HT-29 (cell line): ENCODE measurements at places on chromosomes 1 and 21. TPM values are rescaled to one million over a fixed set of nuclear protein-coding genes. Genes with fewer than 3 reads are reported as not detected.

DNA sequence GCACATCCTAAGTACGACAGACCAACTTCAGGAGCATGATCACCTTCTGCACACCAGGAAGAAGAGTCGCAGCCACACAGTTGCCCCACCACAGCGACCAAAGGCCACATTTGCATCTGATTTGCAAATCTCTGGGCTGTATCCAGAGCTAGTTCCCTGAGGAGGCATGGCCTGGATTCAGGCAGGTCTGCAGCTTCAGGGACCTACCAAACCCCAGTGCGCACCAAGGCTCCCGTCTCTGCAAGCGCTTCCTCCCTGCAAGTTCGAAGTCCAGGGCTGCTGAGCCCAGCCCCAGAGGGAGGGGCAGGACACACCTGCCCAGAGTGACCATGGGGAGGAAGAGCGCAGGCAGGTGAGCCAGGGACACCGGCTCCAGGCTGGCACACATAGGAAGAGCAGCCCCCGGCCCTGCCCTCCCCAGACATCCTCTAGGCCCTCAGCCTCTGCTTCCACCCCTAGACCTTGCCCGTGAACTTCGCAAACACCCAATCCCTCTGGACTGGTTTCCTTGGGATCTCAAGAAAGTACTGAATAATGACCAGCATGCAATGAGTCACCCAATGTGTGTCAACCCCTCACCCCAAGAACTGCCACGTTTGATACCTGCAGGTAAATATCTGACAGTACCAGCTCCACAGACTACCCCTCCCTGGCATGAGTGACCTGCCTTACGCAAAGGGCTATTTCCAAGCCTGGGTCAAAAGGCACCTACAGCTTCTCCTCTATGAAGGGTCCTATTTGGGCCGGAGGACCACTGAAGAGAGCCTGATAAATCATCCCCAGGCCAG, 36.8 kb downstream of the CASZ1 start:
- DNase-seq = peak; percentile 89

DNA sequence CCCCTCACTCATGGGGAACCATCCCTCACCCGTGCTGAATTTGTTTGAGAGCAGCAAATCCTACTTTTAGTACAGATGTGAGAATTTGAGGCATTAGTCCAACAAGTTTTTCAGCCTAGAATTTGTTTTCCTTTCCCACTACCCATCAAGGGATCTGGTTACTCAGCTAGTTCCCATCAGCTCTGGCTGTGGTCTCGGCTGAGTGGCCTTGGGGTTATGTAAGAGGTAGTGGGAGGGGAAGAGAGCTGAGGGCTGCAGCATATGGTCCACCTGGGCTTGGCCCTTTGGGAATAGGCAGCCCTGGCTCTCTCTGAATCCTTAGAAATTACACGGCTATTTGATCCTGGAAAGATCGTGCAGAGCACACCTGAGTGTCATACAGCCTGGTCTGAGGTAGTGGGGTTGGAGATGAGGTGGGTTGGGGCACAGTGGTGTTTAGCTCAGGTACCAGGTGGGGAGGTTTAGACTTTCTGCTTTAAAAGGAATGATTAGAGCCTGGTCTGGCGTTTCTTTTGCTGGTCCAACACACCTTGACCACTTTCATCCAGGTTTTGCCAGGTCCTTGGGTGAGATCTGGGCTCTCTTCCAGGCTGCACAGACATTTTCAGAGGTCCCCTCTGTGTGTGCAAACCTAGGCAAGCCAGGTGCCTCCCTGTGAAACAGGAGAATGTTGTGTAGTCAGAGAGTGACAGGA, 4.2 kb downstream of the GSTM4 start:
- no peak for DNase-seq

DNA sequence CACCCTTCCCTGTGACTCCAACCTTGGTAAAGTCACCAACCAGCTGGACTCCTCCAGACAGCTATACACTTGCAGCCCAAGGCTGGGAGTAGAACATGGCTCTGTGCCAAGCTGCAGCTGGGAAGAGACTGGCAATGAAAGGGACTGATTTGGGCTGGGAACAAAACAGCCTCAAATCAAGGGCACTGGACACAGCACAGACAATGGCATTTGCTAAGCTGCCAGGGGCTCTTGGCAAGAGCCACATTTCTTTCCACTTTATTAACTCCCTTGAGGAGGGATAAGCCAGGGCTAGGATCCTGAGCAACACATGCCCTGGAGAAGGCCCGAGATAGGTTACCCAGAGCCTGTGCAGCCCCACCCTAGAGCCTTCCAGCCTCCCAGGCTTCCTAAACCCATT, 12.0 kb downstream of the SYT11 start:
- no peak for DNase-seq

- DNase-seq = no peak
Observed at GRCh38 chr1:232329103-232329813, 300.7 kb downstream of the SIPA1L2 start.

- no peak for DNase-seq
Observed at GRCh38 chr21:35381743-35382310, 332.7 kb upstream of the RUNX1 start.

DNA sequence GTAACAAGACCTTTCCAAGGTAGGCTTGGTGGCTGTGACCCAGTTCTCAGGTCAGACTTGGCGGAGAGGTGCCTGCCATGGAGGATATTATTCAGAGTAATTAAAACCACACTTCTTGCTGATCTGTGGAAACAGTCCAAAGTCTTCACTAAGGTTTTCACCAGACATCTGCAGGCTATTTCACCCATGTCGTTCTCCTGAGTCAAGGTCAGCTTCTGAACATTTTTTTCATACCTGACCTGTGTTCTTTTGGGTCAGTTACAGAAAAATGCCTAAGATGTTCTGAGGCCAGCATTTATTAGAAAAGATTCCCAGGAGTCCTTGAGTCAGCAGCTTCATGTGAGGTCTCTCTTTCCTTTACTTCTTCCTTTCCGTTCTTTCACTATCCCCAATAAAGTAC, 54.9 kb downstream of the RGL1 start:
- no peak for DNase-seq

DNA sequence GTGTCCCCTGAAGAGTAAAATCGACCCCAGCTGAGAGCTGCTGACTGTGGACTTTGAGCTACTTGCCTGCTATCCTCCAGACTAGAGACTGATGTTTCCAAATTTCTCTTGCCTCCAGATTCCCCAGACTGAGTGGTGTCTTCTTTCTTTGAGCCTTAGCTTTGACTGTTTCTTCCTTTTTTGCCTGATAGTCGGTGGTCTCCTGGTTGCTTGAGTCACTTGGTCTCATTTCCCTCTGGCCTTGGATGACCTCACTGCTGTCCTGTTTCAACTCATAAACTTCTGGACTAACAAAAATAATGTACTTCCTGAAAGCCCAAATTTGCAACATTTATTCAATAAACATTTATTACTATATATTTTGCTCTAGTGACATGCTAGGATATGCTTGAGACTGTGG, 52.9 kb upstream of the DIPK1A start:
- no peak for DNase-seq

DNA sequence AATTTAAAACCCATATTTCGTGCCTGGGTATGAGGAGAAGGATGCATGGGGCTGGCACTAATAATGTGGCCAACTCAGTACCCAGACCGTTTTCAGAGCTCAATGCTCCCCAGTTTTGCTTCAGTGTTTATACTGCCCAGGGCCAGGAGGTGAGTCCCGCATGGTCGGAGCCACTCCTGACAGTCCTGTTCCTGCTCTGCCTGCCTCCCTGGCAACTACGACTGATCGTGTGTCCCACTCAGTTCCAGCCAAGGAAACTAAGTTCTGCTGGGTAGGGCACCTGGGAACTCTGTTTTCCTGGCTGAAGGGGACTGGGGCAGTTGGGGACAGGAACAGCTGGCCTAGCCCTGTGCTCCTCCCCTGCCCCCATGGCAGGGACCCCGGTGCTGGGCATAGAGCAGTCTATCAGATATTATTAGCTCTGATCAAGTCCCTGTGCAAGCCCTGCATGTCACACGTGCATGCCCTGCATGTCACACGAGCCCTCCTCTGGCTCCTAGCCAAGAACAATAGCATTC, 19.2 kb downstream of the S100A7 start:
- no peak for DNase-seq

- no peak for DNase-seq
Observed at GRCh38 chr1:180949616-180950000, 36.9 kb downstream of the KIAA1614 start.

DNA sequence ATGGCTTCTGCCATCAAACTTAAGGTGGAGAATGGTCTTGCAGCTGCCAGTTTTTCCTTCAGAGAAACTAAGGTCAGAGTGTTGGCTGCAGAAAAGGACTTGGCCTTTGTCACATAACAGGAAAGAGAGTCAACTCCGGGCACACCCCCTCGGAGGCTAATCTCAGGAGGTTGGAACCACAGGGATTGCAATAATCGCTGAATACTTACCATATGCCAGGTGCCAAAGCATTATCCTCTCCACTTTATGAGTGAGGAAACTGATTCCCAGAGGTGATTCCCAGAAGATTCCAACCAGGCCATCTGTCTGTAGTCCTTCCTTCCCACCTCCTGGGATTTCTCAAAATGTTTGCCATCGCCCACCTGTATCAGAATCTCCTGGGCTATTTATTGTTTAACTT, 54.0 kb downstream of the LACTBL1 start:
- no peak for DNase-seq

GRCh38 chr1:11248169-11248568, 14.2 kb downstream of the MTOR start:
- no peak for DNase-seq

DNA sequence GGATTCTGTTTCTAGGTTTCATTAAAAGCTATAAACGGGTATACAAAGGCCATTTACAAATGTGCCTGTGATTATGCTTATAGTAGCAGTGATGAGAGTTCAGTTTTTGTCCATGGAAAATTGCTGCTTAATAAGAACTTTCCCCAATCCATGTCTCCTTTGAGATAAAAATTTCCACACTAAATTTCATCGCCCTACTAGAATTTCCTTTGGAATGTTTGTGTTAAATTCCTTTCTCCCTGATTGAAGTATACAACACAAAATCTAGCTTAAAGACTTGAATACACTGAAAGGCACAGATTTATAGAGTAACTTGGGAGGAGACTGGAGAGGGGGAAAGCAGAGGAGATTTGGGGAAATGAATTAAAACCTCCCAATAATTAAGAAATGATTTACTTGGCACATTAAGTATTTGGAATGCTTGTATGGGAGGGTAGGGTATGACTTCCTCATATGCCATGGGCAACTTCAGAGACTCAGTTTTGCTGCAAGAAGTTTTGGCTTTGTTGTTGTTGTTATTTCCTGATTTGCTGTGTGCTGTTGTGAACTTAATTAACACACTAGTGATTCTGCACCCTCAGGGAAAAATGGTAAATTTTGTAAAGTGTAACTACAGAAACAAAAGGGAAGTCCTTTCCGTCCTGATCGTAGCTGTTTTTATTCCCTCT, 157.6 kb upstream of the LMO4 start:
- no peak for DNase-seq

- no peak for DNase-seq
Observed at GRCh38 chr1:156365754-156366153, 3.3 kb upstream of the RHBG start.

DNA sequence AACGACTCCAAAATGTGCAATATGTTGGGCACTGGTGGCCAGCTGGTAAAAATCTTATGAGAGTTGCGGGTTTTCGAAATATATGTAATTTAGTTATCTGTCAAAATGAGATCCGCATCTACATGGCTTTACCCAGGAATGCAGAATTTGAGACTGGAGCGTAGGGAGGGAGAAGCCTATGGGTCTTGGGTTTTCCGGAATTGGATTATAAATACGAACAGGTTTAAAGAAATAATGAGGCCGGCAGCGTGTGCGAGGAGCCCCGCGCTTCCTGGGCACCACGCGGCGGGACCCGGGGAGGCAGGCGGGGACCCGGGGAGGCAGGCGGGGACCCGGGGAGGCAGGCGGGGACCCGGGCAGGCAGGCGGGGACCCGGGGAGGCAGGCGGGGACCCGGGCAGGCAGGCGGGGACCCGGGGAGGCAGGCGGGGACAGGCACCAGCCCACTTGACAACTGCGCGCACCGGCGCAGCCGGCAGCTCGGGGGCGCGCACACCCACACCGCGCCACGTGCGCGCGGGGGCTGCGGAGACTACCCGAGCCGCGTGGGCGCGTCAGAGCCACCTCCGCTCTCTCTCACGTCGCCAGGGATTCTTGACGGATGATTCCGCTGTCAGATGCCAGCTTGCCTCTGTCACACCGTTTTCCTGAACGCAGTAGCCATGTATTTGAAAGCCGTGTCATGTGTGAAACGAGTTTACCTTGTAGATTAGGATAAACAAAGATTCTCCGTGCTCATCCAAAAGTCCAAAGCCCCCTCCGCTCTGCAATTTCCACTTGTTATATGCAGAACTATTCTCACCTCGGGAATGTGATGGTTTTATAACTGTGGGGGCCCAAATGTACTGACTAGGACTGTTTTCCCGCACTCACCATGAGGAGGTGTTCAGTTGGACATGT, 54.3 kb upstream of the HNRNPU start:
- DNase-seq = peak; percentile 18

DNA sequence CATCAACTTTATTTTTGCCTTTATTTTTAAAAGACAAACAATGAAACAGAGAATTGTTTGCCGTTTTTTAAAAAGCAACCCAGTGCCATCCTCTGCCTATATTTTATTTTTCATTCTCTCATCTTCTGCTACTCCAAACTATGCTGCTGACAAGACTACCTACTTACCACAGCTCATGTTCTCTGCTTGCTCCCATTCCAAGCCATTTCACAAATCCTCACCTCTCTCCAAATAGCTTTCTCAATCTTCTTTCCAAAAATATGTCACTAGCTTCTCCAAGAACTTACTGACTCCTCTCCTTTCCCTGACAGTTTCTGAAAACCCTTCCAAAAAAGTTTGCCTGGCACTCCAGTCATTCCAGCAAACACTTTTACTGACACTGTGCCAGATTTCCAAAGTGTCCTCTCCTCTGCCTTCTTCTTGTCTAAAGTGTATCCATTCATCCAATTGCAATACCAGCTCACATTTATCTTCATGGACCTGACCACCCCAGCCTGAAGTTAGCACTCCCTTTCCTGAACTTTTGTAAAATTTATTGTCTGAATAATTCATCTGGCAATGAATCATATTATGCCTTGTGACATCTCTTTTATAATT, 766.5 kb upstream of the B3GALT2 start:
- DNase-seq = no peak

Gene C1orf87
- not detected in 2 replicates for total RNA-seq

Gene RUNX3
- 0.18 TPM in 1 of 2 replicates, not detected in the other for total RNA-seq

Gene SIM2
- total RNA-seq = 9.9 and 11.4 TPM in 2 replicates

Gene C1orf141
- not detected in 2 replicates for total RNA-seq

Gene SH2D1B
- total RNA-seq = not detected in 2 replicates

Gene ANKRD35
- total RNA-seq = 0.29 and 0.46 TPM in 2 replicates

Gene IL19
- not detected in 2 replicates for total RNA-seq

Gene SEC16B
- total RNA-seq = 1.5 and 2.9 TPM in 2 replicates

Gene PBX1
- total RNA-seq = 5.1 and 11.1 TPM in 2 replicates

Gene IGSF3
- 27.2 and 31.0 TPM in 2 replicates for total RNA-seq

Gene ADCY10
- not detected in 2 replicates for total RNA-seq

Gene SPRR2A
- not detected in 2 replicates for total RNA-seq

Gene WDR64
- not detected in 2 replicates for total RNA-seq
